ENCODE measurements at places on chromosomes 12 and 14. TPM values are rescaled to one million over a fixed set of nuclear protein-coding genes. Genes with fewer than 3 reads are reported as not detected.

Gene AVPR1A
- total RNA-seq = 0.41 TPM

Gene LMNTD1
- not detected for total RNA-seq

Gene LRRC43
- 0.74 TPM for total RNA-seq

Gene KLHDC1
- 12.8 TPM for total RNA-seq

Gene NPAS3
- total RNA-seq = 0.36 TPM

Gene LRP1-AS
- not detected for total RNA-seq

Gene SLC10A1
- total RNA-seq = not detected

Gene RDH16
- 0.09 TPM for total RNA-seq

Gene OR4E2
- not detected for total RNA-seq

Gene ADAM20
- total RNA-seq = 1.3 TPM

Gene C1QL4
- 0.18 TPM for total RNA-seq

Gene TMEM116
- total RNA-seq = 20.4 TPM

Gene ERP27
- total RNA-seq = not detected

Gene ZFHX2
- total RNA-seq = 0.41 TPM

Gene DPPA3
- total RNA-seq = not detected

Gene TMEM229B
- total RNA-seq = 0.81 TPM

DNA sequence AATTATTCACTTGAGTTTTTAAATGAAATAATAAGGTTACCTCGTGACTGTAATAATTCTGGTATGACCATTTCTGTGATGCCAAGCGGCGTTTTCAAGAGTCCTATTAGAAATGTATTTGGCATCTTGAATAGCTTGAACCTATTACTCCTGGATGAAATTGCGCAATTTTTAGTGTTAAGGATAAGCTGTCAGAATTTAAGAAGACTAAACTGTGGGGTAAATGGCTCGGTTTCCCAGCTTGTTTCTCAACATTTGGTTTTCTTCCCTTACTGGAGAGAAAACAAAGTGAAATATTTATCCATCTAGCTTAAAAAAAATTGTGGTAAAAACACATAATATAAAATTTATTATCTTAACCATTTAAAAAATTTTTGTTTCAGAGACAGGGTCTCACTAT is 26.8 kb downstream of the PCNX1 start:
- DNase-seq = peak; percentile 72

DNA sequence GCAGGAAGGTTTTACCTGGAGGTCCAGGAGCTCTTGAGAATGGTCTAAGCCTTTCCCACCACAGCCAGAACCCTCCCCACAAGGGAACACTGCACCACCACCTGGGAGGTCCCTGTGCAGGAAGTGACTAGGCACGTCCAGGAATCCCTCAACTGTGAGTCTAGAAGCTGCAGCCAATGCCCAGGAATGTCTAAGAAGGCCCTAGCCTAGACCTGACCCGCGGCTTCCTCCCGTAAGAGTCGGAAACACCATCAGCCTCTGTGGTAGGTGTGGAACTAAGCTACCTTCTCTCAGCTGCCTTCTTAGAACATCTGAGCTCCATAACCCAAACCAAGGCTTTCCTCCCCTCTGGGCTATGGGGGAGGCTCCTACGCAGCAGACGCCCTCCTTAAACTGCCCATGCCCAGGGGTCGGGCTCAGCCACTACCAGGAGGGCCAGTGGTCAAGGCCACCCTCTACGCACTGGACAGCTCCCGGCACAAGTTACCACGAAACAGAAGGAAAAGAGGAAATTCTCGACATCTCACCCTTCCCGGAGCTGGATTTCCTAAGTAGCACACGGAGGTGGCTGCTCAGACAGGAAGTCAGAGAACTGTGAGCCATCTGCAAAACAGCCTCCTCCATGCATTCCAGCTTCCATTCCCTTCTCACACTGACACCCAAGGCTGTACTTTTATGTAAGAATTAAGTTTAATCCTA is 25.5 kb downstream of the ZFYVE21 start:
- no peak for DNase-seq

DNA sequence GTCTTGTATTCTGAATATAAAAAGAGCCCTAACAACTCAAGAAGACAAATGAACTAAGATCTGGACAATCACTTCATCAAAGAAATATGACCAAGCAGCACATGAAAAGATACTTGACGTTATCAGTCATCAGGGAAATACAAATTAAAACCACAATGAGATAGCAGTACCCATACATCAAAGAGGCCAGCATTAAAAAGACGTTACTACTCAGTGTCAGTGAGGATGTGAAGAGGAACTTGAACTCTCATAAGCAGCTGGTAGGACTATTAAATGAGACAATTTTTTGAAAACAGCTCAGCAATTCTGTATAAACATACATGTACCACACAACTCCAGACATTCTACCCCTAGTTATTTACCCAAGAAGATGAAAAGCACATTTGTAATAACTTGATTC is 55.9 kb downstream of the FERMT2 start:
- no peak for DNase-seq

GRCh38 chr12:106941481-106942156 is 14.1 kb upstream of the TMEM263 start:
- DNase-seq = no peak

GRCh38 chr12:94433744-94434143 is 25.9 kb downstream of the CEP83 start:
- no peak for DNase-seq

DNA sequence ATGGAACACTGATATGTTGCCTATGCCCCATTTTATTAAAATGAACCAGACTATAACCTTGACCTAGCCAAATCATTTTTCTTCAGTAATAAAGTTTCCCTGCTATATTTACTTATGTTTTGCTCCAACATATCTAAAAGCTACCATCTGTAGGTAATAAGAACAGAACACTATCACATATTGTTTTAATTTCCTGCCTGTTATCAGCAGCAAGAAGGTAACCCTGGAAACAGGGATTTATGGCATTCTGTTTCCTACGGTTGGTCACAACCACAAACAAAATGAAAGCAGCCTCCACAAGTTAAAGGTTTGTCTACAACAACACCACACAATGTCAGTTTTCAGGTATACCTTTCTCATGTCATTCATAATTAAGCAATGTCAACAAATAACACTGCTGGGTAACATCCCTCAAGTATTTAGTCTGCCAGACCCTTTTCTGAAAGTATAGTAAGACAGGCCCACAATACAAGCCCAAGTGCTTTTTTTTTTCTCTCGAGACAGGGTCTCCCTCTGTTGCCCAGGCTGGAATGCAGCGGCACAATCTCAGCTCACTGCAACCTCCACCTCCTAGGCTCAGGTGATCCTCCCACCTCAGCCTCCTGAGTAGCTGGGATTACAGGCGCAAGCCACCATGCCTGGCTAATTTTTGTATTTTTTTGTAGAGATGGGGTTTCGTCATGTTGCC is 25.5 kb downstream of the GCH1 start:
- peak; percentile 68 for DNase-seq

- no peak for DNase-seq
These were observed 274.5 kb upstream of the DIO2 start for GRCh38 chr14:80485764-80486163.

DNA sequence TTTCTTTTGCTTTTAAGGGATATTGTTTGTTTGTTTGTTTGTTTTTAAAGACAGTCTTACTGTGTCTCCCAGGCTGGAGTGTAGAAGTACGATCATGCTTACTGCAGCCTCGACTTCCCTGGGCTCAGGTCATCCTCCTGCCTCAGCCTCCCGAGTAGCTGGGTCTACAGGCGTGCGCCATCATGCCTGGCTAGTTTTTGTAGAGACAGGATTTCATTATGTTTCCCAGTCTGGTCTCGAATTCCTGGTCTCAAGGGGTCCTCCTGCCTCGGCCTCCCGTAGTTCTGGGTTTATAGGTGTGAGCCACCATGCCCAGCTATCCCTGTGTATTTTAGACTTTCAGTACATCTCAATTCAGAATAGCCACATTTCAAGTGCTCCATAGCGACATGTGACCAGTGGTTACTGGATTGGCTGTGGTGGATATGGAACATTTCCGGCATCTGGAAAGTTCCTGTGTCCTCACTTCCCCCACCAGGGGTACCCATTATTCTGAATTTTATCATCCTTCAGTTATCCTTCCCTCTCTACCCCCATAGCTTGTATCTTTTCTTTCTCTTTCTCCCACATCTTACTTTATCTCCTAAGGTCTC is 61.1 kb downstream of the HRK start:
- DNase-seq = no peak

GRCh38 chr12:124049451-124050094 is 76.6 kb downstream of the ZNF664 start:
- no peak for DNase-seq

- peak; percentile 17 for DNase-seq
These were observed 62.5 kb upstream of the TBX3 start for GRCh38 chr12:114746297-114747011.

DNA sequence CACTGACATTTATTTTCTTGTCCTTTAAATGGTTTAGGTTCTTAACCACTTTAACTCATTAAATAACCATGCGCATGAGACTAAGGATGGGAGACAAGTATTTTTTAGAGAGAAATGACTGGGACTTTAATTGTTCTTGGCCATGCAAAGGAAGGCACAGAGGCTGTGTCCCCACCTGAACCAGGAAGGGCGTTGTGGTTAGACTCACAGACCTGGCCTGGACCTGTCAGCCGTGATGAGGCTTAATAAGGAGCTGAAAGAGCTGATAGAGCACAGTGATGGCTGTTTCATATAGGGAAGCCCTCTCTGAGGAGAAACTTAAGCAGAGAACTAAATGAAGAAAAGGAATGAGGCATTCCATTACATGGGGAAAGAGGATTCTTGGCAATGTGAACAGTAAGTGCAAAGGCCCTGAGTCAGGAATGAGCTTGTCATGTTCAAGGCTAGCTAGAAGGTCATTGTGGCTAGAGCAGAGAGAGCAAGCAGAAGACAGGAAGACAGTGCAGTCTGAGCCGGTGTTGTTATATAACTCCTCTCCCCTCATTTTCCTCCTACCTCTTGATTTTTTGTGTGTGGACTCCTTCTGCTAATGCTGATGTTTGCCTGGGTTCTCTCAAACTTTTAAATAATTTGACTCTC is 74.4 kb upstream of the ANO4 start:
- no peak for DNase-seq

GRCh38 chr14:104339829-104340228 is 201.4 kb downstream of the KIF26A start:
- DNase-seq = no peak

- peak; percentile 26 for DNase-seq
These were observed 127.2 kb upstream of the GSC start for GRCh38 chr14:94897082-94897481.

- DNase-seq = peak; percentile 66
These were observed 354.4 kb upstream of the FLRT2 start for GRCh38 chr14:85175556-85175955.

GRCh38 chr14:92553438-92553837 is 39.9 kb downstream of the RIN3 start:
- DNase-seq = peak; percentile 63

GRCh38 chr14:33811721-33812120 is 139.2 kb downstream of the EGLN3 start:
- no peak for DNase-seq

GRCh38 chr12:125121106-125121505 is 55.9 kb downstream of the AACS start:
- no peak for DNase-seq

DNA sequence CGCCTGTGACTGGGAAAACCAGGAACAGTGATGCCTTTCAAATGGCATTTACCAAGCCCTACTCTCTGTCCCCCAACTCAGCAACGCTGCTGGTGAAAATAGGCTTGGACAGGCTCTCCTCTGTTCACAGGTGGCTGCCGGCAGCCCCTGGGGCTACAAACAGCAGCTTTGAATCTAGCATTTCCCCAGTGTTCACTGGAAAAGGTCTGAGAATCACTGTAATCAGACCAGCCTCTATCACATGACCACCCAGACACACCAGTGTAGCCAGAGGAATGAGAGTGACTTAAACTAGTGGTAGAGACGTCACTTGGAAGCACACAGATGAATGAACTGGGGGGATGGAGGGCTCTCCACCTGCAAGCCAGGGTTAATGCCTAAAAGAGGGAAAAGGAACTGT is 151.8 kb downstream of the FOXN3 start:
- no peak for DNase-seq

DNA sequence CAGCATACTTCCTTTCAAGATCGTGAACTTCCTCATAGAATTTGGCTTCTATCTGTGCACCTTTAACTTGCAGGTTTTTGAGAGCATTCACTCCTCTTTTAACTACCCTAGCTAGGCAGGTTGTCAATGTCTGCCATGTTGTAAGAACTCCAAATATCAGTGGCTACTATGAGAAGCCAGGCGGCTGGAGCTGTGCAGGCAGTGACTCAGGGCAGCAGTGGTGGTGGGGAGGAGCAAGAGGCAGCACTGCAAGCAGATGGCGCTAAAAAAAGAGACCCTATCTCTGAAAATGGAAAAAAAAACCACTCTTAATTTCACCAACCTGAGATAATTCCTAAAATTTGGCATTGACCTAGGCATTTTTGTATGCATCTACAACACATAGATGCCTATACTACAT is 28.5 kb downstream of the YARS2 start:
- DNase-seq = no peak

- DNase-seq = peak; percentile 89
These were observed 376.8 kb downstream of the DPF3 start for GRCh38 chr14:72516936-72517700.

- no peak for DNase-seq
These were observed 5.4 kb upstream of the LPAR5 start for GRCh38 chr12:6641131-6641530.

GRCh38 chr12:124100572-124101178 is 127.7 kb downstream of the ZNF664 start:
- no peak for DNase-seq

GRCh38 chr12:3751151-3752095 is 1.5 kb downstream of the CRACR2A start:
- DNase-seq = no peak

DNA sequence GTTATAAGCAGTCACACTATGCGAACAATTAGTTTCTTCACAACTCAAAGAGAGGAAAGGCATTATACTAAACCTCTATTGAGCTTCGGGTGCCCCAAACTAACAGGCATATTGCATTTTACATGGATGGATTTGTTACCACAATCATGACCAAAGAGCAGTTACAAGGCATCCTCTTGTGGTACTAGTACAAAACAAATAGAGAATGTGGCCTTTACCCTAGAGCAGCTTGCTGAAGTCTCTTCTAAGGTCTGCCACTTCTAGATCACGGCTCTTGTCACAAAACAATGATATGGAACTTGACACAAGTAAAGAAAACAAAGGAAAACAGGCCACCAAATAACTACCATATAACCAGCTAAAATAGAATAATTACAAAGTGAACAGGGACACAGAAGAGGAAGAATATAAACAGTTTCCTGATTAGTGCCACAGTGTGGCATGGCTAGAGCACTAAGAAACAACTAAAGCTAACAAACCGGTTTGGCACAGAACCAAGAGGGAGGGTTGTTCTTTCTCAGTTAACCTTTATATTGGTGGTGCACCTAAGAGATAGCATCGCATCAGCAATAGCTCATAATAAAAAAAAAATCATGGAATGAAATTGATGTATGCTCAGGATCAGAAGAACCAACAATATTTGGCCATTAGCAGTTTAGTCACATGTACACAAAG is 209.7 kb upstream of the ATP2B1 start:
- DNase-seq = no peak
